ENCODE measurements at places on chromosomes 2 and 18.

DNA sequence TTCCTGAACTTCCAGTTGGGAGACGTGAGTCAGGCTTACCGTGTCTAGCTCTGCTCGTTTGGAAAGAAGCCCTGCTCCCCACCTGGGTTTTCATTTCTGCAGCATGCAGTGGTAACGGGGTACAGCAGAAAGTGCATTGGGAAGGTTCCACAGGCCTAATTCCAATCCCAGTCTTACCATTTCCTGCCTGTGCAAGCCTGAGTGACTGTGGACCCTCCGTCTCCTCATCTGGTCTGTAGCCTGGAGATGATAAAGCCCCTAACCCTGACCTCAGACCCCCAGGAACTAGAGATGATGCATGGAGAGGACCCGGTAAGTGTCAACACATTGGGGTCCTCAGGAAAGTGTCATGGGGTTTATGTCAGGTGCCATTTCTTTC, 5.8 kb upstream of the PSD4 start:
- DNase-seq: no peak

GRCh38 chr2:99827296-99827999, 314.9 kb downstream of the AFF3 start:
- DNase-seq: peak; percentile 74

GRCh38 chr2:15733867-15734673, 142.4 kb downstream of the DDX1 start:
- DNase-seq: no peak

DNA sequence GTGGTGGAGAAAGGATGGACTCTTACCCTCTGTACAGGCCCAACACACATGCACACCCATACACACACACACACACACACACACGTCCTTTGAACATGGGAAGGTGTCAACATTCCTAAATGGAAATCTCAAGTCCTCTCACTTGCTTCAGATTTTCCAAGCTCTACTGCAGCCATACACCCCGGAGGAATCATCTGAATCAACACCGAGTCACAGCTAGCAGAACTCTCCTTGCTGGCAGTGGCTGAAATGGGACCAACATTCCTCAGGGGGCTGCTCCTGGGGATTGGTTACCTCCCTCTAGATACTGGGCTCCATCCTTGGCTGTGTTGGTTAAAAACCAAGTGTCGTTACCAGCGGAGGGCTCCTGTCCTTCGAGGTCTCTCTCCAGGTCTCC, 112.7 kb downstream of the BCL11A start:
- DNase-seq: no peak

DNA sequence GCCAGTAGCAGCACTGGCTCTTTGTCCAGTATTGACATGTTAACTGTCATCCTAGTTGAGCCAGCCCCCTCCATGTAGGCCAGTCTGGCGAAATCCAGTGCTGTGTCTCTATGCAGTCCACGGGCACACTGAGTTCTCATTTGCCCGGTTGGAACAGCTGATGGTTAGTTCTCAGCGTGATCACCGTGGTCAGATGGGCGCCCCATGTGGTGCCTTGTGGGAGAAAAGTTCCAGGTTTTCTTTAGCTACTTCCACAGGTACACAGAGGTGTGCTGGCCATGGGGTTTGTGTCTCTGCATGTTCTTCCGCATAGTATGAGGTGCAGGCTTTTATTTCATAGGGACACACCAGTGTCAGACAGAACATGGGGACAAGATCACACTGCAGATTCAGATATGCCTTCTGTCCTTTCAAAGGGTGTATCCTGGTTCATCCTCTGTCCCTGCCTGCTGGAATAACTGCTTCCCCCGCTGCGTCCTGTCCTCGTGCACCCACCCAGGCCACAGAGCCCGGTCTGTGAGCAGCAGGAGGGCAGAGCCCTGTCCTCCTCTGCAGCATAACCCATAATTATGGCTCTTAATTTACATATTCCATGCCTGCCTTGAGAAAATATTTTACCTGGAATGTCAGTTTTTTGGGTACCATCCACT, 334.1 kb downstream of the GBX2 start:
- no peak for DNase-seq

- DNase-seq: peak; percentile 6
Observed at GRCh38 chr2:147632198-147632597, 212.6 kb upstream of the ACVR2A start.

DNA sequence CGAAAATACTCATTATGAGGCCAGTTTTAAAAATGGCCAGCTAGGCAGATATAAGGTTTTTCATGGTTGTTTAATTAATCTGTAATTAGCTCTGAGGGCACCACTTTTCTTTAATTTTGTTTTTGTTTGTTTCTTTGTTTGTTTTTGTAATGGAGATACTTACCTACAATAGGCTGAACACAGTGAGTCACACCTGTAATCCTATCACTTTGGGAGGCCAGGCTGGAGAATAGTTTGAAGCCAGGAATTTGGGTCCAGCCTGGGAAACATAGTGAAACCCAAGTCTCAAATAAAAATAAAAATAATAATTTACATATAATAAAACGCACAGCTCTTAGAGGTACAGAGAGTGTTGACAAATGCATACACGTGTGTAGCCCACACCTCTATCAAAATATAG, 56.8 kb upstream of the MSH2 start:
- no peak for DNase-seq

- no peak for DNase-seq
Observed at GRCh38 chr18:38367473-38367872, 801.9 kb upstream of the CELF4 start.

- DNase-seq: no peak
Observed at GRCh38 chr18:58512648-58513588, 116.0 kb downstream of the ALPK2 start.

- peak; percentile 68 for DNase-seq
Observed at GRCh38 chr2:39140322-39140847, 19.5 kb upstream of the SOS1 start.

- DNase-seq: no peak
Observed at GRCh38 chr2:62441421-62441820, 64.6 kb downstream of the TMEM17 start.

GRCh38 chr2:23145460-23145859, 239.5 kb upstream of the KLHL29 start:
- DNase-seq: no peak

- peak; percentile 80 for DNase-seq
Observed at GRCh38 chr2:101770726-101771125, 73.2 kb downstream of the MAP4K4 start.

DNA sequence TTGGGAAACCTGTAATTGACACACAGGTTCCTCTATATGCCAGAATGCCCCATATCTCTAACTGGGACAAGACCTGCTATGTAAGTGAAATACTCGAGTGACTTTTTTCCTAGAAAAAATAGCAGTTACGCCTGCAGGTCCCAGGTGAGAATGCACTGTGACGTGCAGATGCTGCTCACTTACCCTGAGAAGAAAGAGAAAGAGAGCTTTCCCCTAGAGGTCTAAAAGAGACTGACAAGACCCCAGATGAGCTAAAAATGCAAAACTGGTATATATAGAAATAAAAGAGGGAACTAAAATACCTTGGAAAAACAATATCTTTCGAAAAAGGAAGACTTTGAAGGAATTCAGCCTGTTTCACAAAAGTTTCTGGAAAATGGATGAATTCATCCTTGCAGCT, 383.0 kb upstream of the DCC start:
- DNase-seq: no peak

DNA sequence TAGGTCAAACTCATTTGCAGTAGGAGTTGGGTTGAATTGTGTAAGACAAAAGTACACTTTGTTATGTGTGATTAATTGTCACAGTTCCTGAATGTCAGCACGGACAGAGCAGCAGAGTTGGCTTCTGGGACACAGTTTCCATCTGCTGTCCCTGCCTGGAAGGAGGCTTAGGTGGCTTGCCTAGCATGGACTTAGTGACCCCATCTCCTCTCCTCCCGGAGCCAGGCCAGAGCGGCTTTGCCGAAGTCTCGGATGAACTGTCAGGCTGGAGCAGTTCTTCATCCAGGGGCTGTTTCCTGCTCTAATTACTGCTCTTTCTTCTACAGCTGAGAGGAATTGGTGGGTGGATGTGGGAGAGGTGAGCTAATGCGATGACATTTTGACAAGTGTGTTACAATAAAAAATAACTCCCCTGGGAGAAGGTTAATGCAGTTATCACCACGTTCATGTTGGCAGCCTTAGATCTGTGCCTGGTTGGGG, 102.0 kb downstream of the SH3RF3 start:
- DNase-seq: peak; percentile 53

- DNase-seq: no peak
Observed at GRCh38 chr2:71749671-71750101, 296.3 kb downstream of the DYSF start.

DNA sequence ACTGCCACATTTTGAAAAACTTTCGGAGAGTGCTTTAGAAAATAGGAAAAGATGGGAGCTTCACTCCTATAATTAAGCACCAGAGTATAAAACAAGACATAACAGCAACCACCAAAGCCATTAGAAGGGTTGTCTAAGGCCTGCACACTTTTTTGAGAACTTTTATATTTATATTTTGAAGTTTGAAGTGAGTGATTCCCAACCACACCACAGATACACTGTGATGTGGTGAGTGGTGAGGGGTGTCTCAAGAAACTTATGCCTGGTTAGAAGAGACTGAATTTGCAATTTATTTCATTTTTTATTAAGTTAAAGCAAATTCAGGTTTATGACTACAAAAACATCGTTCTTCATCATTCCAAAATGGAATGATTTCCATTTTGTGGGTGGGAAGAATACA, 161.9 kb downstream of the DNAH6 start:
- DNase-seq: no peak

- peak; percentile 12 for DNase-seq
Observed at GRCh38 chr18:40866013-40866645, 1088.9 kb upstream of the PIK3C3 start.

GRCh38 chr2:190340369-190340768, 3.0 kb upstream of the INPP1 start:
- peak; percentile 36 for DNase-seq

- no peak for DNase-seq
Observed at GRCh38 chr2:102385522-102385921, 29.9 kb downstream of the IL18R1 start.

- peak; percentile 74 for DNase-seq
Observed at GRCh38 chr2:27212626-27213471, 781 bp upstream of the SLC5A6 start.

DNA sequence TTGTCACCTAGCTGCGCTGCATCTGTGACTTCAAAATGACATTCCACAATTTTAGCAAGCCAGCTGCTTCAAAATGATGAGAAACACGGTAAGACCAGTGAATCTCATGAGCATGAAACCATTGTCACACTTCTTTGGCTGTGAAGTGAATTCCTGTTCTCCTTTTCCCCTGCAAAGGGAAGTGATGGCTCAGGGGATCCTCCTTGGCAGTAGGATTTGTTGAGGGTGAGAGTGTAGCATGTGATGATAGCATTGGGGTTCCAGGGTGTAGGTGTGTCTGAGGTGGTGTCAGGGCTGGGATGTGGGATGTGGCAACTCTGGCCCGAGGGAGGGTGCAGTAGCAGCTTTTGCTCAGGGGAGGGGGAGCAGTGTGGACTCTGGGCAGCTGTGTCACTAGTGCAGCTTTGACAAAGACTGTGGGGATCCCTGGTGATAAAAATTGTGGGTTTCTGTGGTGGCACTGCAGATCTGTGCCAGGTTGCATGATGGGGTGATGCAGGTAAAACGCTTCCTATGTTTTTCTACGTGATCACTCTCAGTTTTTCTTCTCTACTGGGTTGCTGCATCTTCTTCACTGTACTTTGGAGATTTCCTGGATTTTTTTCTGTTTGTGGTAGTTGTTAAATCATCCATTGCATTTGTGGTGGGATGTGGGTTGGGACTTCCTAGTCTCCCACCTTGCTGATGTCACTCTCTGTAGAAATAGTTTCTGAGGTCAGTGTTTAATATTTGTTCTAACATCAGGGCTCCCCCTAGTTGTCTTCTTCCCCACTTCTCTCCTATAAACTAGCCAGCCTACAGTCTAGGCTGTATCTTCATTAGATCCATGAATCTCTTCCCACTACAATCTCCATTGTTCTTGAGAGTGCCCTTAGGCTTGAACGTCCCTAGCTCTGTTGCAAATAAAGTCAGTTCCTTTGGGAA, 107.0 kb downstream of the ACTR3 start:
- peak; percentile 20 for DNase-seq

GRCh38 chr2:119062652-119063051, 95.9 kb downstream of the C1QL2 start:
- no peak for DNase-seq

Measured in NB4 (cell line).